ENCODE measurements at places on chromosomes 16 and 17.
A peak's percentile ranks its signal among the peaks of the same experiment; 100 is the strongest.

DNA sequence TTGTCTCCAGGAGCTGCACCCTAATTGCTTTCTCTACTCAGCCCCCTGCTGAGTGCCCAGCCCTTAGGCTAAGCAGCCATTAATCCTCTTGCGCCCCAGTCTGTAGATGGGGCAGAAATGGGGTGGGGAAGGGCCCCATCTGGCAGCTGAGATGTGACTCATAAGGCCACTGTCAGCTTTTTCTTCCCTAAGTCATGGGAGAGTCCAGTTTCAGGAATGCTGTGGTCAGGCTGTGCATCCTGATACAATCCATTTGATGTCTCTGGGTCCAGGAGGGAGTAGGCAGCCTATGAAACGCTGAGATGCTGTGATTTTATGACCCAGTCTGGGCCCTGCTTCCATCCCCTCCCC lies 12.3 kb downstream of the PLXDC1 start:
- DNase-seq: peak; percentile 91

GRCh38 chr16:10617662-10618420 lies 37.4 kb upstream of the EMP2 start:
- peak; percentile 72 for DNase-seq

DNA sequence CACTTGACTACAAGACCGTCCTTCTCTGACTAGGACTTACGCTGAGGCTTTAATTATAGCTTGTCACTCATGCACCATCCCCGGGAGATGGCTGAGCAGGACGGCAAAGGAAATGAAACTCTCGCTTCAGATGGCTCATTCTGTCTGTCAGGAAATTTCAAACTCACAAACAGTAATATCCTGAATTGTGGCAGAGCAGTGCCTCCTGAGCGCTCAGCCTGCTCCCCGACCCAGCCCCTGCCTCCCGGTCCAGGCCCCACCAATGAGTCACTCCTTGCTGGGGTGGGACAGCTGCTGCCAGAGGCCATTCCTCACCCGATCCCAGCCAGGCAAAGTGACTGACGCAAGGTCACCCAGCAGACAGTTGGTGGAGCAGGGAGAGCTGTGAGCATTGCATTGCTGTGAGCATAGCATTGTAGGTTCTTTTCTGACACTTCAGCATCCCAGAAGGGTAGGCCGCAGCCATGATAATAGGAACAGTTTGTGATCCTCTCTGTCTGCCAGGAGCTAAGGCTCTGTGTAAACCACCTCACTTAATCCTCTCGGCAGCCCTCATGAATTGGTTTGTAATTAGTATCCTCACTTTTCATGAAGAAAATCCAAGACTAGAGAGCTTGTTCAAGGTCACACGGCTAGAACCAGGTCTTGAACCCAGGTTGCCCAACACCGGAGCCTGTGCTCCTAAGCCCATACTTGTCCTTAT lies 20.9 kb downstream of the CCDC182 start:
- peak; percentile 16 for DNase-seq

DNA sequence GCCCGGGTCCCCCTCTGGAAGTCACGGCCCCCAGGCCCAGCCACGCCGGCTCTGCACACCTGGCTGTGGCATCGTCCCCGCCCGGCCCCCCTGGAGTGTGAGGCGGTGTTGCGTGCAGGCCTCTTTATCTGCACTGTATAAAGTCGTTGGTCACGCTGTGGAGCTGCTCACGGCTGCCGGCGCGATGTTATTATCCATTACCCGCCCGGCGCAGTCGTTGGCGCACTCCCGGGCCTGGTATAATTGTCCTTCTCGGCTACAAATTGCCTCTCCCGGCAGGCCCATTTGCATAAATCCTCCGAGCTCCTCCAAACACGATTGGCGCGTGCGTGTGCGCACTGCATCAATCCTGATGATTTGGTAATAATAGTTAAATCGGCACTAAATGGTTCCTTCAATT lies 57.8 kb downstream of the BAHCC1 start:
- DNase-seq: no peak

DNA sequence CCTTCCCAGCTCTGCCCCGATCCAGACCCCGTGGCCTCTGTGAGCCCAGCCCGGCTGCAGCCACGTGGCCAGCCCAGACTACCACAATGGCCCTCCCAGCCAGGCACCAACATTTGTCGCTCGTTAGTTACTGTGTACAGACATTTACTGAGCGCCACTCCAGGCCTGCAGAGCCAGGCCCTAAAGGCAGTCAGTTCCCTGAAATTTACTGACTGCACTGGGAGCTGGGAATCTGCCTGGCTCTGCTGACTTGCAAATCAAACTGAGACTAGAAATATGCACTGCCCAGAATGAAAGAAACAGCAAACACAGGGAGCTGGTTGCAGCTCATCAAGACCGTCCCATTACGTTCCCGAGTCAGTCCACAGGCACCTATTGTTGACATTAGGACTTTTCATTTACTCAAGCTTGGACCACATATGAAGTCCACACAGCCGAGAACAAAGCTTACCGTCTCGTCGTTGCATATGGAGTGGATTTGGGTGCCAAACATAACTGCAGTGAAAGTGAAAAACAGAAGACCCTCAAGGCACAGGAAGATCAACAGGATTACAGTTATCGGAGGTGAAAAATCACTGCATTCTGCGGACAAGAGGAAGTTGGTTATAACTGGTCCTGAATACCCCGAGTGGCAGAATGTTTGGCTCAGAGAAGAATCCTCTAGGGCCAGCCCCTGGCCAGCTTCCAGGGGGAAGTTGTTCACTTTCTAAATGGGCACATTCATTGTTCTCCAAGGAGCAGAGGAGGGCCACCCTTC lies 34.5 kb downstream of the ZDHHC7 start:
- DNase-seq: no peak

GRCh38 chr16:67666032-67666551 lies 458 bp downstream of the ENKD1 start:
- no peak for DNase-seq

DNA sequence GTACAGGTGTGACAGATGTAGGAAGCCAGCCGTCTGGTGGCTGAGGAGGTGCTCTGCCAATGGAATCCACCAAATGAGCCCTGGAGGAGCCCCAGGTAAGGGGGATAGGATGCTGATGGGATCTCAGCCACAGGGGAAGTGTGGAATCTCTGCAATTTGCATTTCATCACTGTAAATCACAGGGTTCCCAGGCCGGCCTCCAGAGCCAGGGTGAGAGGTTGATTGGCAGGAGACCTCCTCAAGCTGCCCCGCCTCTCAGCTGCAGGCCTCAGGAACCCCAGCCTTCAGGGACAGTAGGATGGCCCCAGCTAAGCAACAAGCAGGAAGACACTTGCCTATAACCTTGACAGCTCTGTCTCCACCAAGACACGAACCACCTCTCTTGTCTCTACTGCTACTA lies 39.4 kb downstream of the RTN4RL1 start:
- DNase-seq: no peak

- peak; percentile 1 for DNase-seq
These were observed 141.6 kb downstream of the CDRT15L2 start for GRCh38 chr17:20721171-20721570.

DNA sequence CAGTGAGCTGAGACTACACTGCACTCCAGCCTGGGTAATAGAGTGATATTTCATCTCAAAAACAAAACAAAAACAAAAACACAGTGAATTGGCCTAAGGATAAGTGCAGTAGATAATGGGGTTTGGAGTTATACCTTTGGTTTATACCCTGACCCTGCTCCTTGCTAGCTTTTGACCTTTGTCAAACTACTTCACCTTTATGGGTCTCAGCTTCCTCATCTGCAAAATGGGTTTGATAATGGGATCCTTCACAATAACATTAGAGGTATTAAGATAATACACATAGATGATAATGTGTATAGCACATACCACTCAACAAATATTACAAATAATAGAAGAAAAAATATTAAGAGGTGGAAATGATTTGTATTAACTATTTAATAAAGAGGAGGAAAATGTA lies 85.9 kb downstream of the STXBP4 start:
- DNase-seq: no peak

- no peak for DNase-seq
These were observed 1.4 kb upstream of the SLC25A10 start for GRCh38 chr17:81710514-81711308.

GRCh38 chr16:53741546-53741945 lies 37.6 kb downstream of the FTO start:
- DNase-seq: no peak

GRCh38 chr17:43021741-43022512 lies at the start of gene VAT1:
TSS of gene VAT1 (minus strand) at chr17:43022385. CDS start at chr17:43022322, 63 bp downstream.
- DNase-seq: peak; percentile 33

DNA sequence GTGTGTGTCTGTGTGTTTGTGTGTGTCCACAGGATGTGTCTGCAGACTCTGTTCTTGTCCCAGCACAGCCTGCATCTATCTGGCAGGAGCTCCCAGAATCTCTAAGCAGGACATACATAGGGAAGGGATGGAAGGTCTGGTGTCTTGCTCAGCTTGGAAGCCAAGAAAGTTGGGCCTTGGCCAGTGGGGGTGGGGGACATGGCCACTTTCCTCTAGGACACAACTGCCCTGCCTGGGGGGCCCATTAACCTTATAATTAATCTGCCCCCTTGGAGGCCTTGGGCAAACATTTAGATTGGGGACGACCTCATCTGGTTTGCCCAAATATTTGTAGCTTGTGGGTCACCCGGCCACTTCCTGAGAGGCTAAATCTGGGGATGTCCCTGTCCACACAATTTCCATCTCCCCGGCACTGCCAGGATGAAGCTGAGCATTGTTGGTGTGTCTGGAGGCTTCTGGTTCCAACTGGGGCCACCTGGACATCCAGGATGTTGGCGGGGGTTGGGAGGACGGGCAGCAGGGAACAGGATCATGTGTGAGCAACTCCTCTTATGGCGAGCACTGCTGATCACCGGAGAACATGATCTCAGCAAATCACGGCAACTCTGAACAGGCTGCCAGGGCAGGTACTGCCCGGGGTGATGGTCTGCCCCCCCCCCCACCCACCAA lies 17.2 kb upstream of the FOXF1 start:
- no peak for DNase-seq

DNA sequence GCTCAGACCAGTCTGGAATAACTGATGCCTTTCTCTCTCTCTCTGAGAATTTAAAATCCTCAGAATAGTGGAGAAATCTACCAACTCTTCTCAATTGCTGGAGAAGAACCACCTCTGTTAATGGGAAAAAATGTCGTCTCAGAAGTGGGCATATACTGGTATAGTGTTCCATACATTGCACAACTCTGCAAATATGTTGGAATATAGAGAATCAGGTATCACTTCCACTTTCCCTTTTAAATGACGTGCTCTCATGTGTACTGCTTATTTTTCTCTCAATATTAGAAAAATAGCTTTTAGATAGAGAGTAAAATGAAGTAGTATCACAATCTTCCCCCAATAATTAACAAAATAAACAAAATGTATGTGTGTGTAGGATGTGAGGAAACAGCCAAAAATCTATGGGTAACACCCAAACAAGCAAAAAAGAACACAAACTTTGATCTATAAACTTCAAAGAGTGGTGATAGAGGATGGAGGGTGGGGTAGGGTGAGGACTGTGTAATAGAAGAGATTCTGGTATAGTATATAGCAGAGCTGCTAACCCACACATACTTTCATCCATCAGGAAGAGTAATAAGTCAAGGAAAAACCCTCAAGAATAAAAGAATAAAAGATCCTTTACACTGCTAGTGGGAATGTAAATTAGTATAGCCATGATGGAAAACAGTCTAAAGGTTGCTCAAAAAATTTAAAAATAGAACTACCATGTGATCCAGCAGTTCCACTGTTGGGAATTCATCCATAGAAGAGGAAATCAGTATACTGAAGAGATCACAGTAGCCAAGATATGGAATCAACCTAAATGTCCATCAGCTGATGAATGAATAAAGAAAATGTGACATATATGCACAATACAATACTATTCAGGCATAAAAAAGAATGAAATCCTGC lies 46.9 kb downstream of the NFATC3 start:
- DNase-seq: no peak

- DNase-seq: no peak
These were observed 169.7 kb upstream of the ZFHX3 start for GRCh38 chr16:73217654-73218053.

- peak; percentile 34 for DNase-seq
These were observed 17.0 kb downstream of the DUSP14 start for GRCh38 chr17:37506678-37507077.

- DNase-seq: no peak
These were observed 1.2 kb upstream of the WIPI1 start for GRCh38 chr17:68458260-68459036.

DNA sequence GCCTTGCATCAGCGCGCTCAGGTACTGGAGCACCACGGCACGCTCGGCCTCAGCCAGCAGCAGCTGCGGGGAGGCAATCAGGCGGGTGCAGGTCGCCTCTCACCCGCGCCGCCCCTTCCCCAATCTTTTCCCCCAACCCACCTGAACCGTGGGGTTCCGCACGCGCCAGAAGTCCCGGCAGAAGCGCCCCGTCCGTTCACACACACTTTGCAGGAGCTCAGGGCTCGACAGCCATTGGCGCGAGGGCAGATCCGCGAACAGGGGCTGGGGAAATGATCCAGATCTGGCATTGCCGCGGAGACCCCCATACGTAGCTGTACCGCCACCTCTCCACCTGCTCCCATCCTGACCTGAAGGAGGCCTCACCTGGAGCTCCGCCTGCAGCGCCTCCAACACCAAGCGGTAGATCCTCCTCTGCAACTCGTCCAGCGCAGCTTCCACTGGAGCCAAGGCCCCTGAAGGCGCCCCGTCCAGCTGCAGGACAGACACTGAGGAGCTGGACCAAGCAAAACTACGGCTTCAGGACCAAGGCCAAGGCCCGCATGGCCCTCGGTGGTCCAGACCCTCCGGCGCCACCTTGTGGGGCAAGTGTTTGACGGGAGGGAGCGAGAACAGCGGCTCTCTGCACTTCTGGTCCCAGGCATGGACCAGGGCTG lies 1.4 kb upstream of the MATCAP1 start:
- peak; percentile 72 for DNase-seq

DNA sequence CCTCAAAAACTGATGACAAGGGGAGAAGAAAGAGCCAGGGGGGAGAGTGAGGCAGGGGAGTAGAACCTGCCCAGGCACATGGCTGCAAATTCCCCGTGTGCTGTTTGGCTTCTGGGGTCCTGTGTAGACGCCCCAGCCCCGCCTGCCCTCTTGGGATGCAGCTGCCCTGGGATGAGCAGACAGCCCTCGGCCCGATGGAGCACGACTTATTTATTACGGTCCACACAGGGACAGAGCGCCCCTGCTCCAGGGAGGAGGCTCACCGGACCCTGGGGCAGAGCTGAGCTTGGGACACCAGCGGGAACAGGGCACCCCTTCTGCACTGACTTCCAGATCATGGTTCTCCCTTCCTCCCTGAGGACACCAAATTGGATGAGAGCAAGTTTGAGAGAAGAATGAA lies 9.1 kb downstream of the LDHD start:
- DNase-seq: no peak

Measured in astrocyte (in vitro differentiated cells and primary cell).